ENCODE measurements at places on chromosomes 12 and 14. TPM values are rescaled to one million over a fixed set of nuclear protein-coding genes. Genes with fewer than 3 reads are reported as not detected.
A peak's percentile ranks its signal among the peaks of the same experiment; 100 is the strongest.

GRCh38 chr12:23055004-23055403 is 430.0 kb downstream of the ETNK1 start:
- DNase-seq: peak; percentile 1
- H3K36me3 ChIP-seq: no peaks in the 10 kb centered on the region
- no peaks in the 10 kb centered on the region for H3K4me1 ChIP-seq
- H3K4me3 ChIP-seq: no peak overlapping the region

- no peak overlapping the region for H3K4me3 ChIP-seq
- H3K36me3 ChIP-seq: peaks cover 2% of the 10 kb centered on the region
- no peak overlapping the region for H3K27ac ChIP-seq
- H3K4me1 ChIP-seq: peaks cover 25% of the 10 kb centered on the region
- no peaks in the 10 kb centered on the region for H3K27me3 ChIP-seq
- no peak for DNase-seq
These were observed 502.6 kb downstream of the FUT8 start for GRCh38 chr14:65915125-65915524.

DNA sequence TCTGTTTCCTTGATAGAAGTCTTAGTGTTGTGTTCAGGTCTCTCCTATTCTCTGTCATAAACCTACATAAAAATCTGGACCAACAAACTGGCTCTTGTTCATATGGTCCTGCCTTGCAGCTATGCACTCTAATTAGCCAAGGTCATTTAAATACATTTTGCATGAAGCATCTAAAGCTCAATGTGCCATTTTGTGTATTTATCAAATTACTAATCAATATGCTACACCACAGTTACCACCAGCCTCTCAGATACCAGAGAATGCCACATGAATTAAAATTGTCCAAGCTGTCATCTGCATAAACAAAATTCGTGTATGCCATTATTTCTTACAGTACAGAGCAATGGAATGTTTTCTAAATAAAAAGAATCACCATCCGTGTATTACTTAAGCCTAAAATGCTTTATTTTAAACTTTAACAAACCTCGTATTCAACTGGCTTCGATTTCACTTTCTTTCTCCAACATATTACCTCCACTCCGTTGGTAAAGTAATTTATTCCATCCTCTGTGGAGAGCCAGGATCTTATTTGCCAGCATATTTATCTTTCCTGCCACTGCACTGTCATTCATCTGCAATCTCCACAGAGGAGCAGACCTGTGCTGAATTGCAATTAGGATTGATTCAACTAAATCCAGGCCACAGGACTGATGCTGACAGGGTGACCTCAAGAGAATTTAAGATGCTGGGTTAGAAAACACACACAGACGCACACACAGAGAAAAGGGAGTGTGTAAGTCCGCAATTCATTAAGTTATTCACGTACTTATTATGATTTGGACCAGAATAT is 284.1 kb upstream of the FOXG1 start:
- no peak overlapping the region for H3K27ac ChIP-seq
- no peaks in the 10 kb centered on the region for H3K36me3 ChIP-seq
- no peak overlapping the region for H3K4me3 ChIP-seq
- DNase-seq: no peak
- H3K4me1 ChIP-seq: no peaks in the 10 kb centered on the region

GRCh38 chr12:62466018-62466593 is 520 bp upstream of the MON2 start:
- H3K27ac ChIP-seq: peak overlapping the region; percentile 100
- H3K27me3 ChIP-seq: no peaks in the 10 kb centered on the region
- peaks cover 23% of the 10 kb centered on the region for H3K4me1 ChIP-seq
- peak; percentile 26 for DNase-seq
- peaks cover 7% of the 10 kb centered on the region for H3K36me3 ChIP-seq

KRT82 gene
- not detected for total RNA-seq

KRT2 gene
- not detected for total RNA-seq

Measured in activated T-cell treated with anti-CD3 and anti-CD28 coated beads, Interleukin-2, amount 50 U/mL, for 72 hours (primary cell).